ENCODE measurements at places on chromosomes 2 and 18.

DNA sequence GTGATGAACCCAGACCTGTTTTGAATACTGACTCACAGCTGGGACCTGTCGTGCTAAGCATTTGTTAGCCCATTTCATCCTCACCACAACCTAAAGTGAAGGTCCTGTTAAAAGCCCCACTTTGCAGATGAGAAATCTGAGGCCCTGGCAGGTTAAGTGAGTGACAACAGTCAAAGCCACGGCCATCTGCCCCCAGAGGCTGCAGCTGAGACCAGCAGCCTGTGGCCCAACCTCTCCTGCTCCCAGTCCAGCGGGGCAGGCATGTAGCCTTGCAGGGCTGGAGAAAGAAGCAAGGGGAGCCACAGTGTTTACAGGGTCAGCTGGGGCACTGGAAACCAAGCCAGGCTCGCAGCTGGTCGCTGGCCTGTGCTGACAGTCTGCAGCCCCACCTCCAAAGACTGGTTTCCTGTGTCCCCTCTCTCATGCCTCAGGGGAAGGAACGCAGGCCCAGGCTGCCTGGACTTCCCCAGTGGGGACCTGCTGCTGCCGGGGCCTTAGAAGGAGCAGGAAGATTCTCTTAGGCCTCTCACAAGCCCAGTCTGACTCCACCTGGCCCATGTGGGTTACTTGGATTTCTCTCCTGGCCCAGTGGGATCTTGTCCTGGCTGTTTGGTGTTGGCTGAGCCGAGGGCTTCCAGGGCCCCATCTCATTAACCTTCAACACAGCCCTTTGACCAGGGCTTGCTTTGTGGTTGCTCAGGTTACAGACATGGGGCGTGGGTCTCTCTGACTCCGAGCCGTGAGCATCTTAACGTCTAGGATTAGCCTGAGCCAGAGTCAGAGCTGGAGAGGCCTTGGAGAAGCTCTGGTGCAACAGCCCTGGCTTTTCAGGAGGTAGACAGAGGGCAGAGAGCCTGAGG is 1.7 kb downstream of the INPP5D start:
- DNase-seq: no peak

GRCh38 chr2:124535816-124536215 is 510.7 kb downstream of the CNTNAP5 start:
- no peak for DNase-seq

GRCh38 chr2:42223855-42224268 is 54.7 kb downstream of the EML4 start:
- no peak for DNase-seq

DNA sequence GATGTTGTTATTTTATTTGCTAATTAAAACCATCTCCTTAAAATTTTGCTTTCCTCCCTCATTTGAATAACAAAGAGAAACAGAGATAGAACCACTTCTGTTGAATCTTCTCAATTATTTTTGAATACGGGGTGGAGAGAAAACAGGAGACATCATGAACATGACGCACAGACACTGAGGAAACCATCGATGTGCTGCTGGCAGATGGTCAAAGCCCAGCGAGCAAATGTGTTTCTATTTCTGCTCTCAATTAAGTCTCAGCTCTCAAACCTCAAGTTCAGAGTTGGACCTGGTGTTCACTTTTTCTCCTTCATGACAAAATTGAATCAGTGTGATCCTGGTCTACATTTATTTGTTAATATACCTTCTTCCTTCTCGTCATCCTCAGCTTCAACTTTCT is 36.1 kb upstream of the TWIST2 start:
- DNase-seq: no peak

GRCh38 chr18:48667276-48668254 is 128.7 kb downstream of the CTIF start:
- no peak for DNase-seq

GRCh38 chr2:177691177-177691576 is 298.6 kb downstream of the AGPS start:
- no peak for DNase-seq

DNA sequence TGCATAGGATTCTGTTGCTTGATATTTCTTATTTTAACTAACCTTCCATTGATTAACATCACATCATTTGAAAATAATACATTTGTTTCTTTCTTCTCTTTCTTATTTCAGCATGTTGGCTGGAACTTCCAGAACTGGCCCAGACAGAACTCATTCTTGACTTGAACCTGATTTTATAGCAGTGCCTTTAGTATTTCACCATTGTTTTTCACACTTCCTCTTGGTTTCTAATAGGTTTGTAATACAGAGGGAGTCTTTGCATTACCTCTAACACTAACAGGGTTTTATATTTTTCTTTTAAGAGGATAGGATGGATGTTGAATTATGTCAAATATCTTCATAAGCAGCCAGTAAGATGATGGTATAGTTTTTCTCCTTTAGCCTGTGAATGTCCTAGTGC is 39.2 kb downstream of the SEMA4F start:
- DNase-seq: no peak

DNA sequence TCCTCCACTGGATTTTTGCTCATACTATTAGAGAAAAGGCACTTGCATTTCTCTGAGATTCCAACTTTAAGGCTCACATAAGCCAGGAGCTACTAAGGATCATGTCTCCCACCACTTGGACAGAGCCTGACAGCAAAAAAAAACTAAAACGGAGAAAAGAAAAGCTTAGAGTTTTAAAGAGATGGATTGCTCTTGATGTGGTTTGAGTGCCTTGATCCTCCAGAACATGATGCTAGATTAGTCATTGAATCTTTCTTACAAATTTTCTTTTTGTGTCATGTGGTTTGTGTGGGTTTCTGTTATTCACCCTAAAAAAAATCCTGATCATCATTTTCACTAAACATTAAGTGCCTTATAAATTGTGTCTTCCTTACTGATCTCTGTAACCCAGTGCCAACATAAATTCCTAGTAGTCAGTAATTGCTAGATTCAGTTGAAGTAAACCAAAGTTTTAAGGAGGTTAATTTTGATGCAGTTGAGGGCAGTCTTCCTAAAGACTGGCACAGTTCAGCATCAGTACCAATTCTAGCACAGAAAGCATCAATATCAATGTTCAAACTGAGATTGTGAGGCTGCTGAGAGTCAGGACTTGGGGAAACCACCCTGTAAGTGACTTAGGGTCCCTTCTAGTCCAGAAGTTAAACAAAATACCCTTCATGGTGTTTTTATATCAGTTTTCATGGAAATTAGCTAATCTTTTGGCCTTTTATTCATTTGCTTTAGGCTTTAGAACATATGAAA is 206.3 kb downstream of the RAD51AP2 start:
- no peak for DNase-seq

All from stimulated activated CD8-positive, alpha-beta memory T cell treated with anti-CD3 and anti-CD28 coated beads, Interleukin-7, amount 100 ng/mL, for 24 hours (primary cell).